ENCODE measurements at places on chromosomes 6 and 20.

DNA sequence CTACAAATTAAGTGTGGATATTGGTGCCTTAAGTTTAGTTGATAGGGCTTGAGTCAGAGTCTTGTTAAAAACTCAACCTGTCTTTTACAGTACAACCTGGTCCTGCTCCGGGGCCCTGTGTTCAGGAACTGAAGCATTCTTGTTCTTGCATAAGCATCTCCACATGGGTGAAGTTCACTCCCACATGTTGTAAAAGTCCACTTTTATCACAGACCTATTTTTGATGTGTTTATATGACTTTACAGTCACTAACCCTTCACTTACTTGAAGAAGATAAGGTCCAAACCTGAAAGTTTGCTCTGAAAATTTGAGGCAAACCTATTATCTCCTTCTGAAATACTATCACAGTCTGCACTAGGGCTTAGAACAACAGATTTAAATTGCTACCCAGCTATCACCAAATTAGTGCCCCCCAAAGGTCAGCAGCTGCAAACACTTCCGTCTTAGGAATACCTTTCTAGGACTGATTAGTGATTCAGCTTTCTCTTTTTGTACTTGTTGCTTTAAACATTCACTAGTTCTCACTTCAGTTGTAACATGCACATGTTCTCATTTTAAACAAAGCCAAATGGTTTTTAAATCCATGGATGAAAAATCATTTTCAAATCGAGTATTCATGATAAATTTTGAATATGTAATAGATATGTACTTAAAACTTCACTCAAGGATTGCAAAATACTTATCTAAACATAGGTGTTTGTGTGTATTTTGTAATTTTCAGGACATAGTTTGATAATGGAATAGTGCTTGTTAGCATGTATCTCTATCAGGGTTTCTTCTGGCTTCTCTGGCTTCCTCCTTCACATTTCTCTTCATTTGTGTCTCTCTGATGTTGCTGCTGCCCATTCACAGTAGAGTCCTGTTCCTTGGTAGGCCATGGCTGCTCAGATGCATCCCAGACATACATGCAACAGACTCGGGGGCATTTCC, 469.8 kb upstream of the SOX4 start:
- no peak for DNase-seq

DNA sequence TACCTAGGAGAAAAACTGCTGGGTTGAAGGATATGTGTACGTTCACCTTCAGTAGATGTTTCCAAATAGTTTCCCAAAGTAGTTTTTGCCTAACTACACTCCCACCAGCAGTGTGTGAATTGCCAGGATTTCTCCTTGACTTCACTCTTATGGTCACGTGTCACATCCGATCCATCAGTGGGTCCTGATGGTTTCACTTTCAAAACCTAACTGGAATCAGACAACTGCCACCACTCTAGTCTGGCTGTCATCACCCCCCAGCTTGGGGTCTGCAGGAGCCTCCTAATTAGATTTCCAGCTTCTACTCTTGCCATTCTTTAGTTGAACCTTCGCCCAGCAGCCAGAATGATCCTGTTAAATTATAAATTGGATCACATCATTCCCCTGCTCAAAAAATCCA, 8.5 kb upstream of the SLC12A5 start:
- no peak for DNase-seq

DNA sequence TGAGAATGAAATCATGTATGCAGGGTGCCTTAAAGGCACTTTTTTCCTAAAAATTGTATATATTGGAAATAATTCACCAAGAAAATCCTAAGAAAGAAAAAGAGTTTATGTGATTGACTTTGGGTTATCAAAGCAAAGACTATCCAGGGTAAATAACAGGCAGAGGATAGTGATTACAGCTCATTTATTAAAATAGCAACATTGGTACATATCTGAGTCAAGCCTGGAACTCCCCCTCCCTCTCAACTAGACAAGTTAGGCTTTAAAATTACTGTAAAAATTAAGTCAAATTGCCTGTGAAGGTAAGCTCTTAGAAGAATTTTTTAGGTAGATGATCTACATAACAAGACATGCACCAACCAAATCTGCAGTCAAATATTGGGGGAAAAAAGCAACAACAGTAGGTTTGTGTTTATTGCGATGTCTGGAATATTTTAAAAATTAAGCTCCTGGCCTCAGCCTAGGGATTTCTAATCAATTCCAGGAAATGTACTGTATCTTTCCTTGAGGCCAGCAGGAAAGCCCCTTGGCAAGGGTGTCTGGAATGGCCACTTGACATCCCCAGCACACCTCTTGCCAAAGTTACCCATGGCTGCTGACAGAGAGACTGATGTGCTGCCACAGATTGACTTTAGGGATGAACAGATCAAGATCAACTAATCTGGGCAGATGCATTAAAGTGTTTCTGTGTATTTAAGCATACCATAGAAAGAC, 31.2 kb upstream of the HBS1L start:
- DNase-seq = no peak

DNA sequence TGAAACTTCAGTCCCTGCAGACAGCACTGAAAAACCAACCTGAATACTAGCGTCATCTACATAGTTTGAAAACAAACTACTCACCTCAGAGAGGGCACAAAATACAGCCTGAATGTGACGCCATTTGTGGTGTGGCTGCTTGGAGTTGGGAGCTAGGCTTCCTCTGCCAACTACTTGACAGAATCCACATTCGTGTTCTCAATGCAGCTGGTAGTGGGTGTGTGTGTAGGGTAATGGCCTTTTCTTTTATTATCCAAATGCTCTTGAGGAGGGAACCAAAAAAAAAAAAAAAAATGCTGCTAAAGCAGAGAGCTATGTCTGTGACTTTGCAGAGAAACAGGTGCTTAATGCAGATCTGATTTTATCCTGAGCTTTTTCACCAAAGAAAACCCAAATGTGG, 207.8 kb downstream of the OTOR start:
- no peak for DNase-seq

DNA sequence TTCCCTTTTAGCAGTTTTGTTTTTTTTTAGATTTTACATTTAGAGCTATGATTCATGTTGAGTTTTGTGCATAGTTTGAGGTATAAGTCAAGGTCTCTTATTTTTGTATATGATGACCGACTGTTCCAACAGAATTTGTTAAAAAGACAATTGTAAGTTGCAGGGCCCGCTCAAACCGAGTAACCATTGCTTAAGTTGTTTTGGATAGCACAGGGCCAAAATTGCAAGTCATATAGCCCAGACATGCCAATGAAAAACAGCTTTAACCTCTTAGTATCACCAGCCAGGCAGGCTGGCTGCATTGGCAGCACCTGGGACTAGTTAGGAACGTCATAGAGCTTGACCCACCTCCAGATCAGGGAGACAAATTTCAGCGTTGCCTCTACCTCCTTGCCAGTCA, 47.3 kb downstream of the PFDN4 start:
- no peak for DNase-seq

- DNase-seq = no peak
Observed at GRCh38 chr6:2794171-2794730, 29.1 kb downstream of the WRNIP1 start.

DNA sequence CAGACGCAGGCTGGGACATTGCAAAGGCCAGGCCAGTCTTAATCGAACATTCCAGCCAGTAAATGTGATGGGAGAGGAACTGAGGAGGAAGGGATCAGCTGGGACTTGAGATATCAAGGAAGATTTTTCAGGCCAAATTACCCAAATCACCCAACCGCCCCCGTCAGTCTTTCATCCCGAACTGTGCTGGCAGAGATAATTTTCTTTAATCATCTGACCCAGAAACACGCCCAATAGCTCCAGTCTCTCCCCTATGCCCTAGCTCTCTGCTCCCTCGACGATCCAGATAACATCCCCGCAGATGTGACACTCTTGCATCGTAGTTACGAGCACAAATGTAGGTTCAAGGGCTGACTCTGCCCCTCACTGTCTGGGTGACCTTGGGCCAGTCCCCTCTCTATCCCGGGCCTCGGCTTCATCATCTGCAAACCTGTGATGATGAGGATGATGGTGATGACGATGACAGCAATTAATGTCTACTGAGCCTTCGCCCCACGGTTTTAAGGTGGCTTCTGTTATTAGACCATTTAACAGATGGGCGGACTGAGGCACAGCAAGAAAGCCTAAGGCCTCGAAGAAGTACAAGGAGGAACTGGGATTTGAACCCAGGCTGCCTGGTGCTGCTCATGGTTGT, 118.6 kb downstream of the PREX1 start:
- DNase-seq = no peak

DNA sequence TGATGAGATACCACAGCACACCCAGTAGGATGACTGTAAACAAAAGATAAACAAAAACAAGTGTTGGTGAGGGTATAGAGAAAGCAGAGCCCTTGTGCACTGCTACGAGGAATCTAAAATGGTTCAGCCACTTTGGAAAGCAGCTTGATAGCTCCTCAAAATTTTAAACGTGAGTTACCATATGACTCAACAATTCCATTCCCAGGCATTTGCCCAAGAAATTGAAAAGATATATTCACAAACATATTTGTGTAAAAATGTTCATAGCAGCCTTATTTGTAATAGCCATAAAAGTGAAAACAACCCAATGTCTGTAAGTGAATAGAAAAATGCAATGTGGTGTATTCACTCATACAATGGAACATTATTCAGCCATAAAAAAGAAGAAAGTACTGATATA, 141.0 kb upstream of the BTBD3 start:
- no peak for DNase-seq

Data from NCI-H2227 treated with DMSO at 0.1 percent for 48 hours (cell line).